ENCODE measurements at places on chromosomes 13 and 19. TPM values are rescaled to one million over a fixed set of nuclear protein-coding genes. Genes with fewer than 3 reads are reported as not detected.

GRCh38 chr13:36275190-36276002, 22.2 kb downstream of the CCDC169 start:
- H3K36me3 ChIP-seq: no peaks in the 10 kb centered on the region
- peaks cover 3% of the 10 kb centered on the region for H3K27me3 ChIP-seq
- H3K4me3 ChIP-seq: no peak overlapping the region
- no peak for DNase-seq
- no peaks in the 10 kb centered on the region for H3K4me1 ChIP-seq

DNA sequence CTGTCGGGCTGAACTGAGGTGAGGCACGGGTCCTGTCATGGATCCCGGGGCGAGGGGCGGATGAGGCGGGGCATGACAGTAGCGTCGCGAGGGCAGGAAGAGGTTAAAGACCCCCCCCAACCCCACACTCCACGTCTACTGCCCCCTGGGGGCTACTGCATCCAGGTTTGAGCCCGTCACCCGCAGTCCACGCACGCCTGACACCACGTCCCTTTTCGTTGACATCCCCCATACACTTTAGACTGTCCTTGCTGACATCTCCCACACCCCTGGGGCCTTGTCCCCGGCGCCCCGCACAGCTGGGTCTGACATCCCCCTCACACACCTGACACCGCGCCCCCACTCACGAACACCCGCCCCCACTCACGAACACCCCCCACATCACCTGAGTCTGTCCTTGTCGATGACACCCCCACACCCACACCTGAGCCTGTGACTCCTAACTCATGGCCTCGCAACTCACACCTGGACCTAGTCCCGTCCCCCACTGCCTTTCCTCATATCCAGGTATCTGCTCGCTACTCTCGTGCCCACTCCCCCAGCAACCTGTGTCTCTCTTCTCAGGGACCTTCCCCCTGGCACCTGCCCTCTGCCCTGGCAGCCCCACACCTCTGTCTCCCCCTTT, 416 bp downstream of the SLC25A42 start:
- H3K27ac ChIP-seq: peak overlapping the region; percentile 76
- peak; percentile 20 for DNase-seq
- H3K27me3 ChIP-seq: no peaks in the 10 kb centered on the region
- no peaks in the 10 kb centered on the region for H3K36me3 ChIP-seq

DNA sequence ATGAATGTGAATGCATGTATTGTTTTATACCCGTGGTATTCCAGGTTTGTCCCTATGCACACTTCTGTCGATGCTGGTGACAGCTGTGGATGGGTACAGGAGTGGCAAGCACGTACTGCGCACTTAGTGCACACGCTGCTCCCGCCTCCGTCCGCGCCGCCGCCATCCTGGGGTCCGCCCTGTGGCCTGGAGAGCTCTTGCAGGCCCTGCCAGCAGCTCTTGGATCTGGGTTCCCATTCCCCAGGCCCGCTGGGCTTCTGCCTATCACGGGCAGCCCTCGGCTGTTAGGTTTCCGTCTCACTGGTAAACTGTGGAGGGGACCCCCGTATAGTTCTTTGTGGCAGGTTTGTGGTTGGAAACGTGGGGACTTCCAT, 4.0 kb downstream of the GNA11 start:
- no peaks in the 10 kb centered on the region for H3K36me3 ChIP-seq
- peaks cover 24% of the 10 kb centered on the region for H3K4me1 ChIP-seq
- no peak for DNase-seq
- no peak overlapping the region for H3K4me3 ChIP-seq

GRCh38 chr19:12754465-12755196, 3.0 kb downstream of the BEST2 start:
- H3K36me3 ChIP-seq: no peaks in the 10 kb centered on the region
- H3K27ac ChIP-seq: no peak overlapping the region
- no peak for DNase-seq
- no peak overlapping the region for H3K4me3 ChIP-seq
- peaks cover 13% of the 10 kb centered on the region for H3K27me3 ChIP-seq

- no peak for DNase-seq
- H3K27me3 ChIP-seq: no peaks in the 10 kb centered on the region
- peaks cover 25% of the 10 kb centered on the region for H3K36me3 ChIP-seq
- peaks cover 35% of the 10 kb centered on the region for H3K4me1 ChIP-seq
Measured at GRCh38 chr19:3512562-3513228, 6.6 kb downstream of the FZR1 start.

GRCh38 chr13:99378985-99379733, 72.0 kb upstream of the GPR183 start:
- H3K4me1 ChIP-seq: peaks cover 85% of the 10 kb centered on the region
- peaks cover 50% of the 10 kb centered on the region for H3K36me3 ChIP-seq
- no peak overlapping the region for H3K27ac ChIP-seq
- peak; percentile 11 for DNase-seq

DNA sequence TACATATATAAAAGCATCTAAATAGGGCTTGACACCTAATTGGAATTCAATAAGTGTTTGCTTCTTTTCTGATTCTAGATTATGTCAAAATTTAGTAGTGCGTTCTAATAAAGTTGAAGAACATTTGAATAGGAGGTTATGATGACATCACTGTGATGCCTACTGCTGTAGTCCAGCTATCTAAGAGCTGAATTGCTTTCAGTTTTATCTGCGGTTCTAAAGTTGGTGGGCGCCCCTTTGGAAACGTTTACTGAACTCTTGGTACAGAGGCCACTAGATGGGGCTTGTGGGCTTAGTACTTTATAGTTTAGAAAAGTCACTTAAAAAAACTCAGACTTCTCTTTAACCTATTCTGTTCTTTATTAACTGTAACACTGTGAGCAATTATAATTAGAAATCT, 776.9 kb downstream of the GPC5 start:
- no peak overlapping the region for H3K4me3 ChIP-seq
- H3K27ac ChIP-seq: no peak overlapping the region

DNA sequence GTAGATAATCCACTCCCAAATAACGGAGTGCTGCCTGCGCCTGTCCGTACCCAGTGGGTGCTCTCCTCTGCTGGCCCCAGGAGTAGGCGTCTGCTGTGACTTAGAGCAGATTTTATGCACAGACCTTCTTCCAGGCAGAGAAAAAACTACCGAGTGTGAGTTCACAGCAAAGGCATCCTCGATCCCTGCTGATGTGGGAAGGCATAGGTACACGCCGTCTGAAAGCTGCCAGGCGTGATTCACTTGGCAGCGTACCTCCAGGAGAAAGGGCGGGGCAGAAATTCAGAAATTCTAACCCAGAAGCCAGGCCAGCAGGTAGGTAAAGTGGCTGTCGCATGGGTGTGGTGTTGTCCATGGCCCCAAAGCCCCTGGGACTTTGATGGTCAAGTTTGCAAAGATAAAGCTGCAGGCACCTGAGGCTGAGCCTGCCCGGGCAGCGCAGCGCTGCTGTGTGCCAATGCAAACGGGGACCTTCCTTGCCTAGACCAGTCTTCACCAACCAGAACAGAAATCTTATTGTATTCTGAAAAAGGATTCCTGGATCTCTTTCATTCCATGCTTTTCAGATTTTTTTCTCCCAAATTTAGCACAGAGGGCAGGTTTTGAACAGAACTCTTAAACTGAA, 36.3 kb downstream of the COL4A2 start:
- peaks cover 20% of the 10 kb centered on the region for H3K4me1 ChIP-seq
- no peak for DNase-seq
- H3K36me3 ChIP-seq: no peaks in the 10 kb centered on the region
- H3K27ac ChIP-seq: no peak overlapping the region
- H3K27me3 ChIP-seq: peaks cover 28% of the 10 kb centered on the region

- H3K4me3 ChIP-seq: no peak overlapping the region
- DNase-seq: no peak
- no peaks in the 10 kb centered on the region for H3K27me3 ChIP-seq
Measured at GRCh38 chr13:61286148-61286745, 129.4 kb downstream of the PCDH20 start.

- H3K4me3 ChIP-seq: peak overlapping the region; percentile 43
- H3K27ac ChIP-seq: no peak overlapping the region
- H3K27me3 ChIP-seq: no peaks in the 10 kb centered on the region
- H3K36me3 ChIP-seq: peaks cover 73% of the 10 kb centered on the region
- H3K4me1 ChIP-seq: peaks cover 24% of the 10 kb centered on the region
- DNase-seq: no peak
Measured at GRCh38 chr19:7072541-7072940, 3.0 kb downstream of the ZNF557 start.

DNA sequence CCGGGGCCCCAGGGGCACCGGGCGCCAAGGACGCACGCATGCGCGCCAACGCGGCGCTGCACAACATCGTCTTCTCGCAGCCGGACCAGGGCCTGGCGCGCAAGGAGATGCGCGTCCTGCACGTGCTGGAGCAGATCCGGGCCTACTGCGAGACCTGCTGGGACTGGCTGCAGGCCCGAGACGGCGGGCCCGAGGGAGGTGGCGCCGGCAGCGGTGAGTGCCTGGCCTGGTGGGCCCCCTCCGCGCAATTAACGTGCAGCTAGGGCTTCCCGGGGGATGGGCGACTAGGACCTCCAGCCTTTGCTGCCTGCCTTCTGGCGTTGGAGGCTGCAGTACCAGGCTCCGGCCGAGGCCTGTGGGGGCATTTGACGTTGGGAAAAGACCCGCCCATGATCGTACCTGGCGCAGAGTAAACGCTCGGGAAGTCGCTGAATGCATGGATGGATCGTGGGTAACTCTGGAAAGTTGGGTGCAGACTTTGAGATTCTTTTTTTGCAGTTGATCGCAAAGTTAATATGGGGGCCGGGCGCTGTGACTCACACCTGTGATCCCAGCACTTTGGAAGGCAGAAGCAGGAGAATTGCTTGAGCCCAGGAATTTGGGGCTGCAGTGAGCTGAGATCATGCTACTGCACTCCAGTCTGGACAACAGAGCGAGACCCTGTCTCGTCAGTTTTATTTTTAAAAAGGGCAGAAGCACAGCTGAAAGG, 7.3 kb downstream of the APC2 start:
- no peak overlapping the region for H3K4me3 ChIP-seq
- DNase-seq: no peak
- peaks cover 41% of the 10 kb centered on the region for H3K27me3 ChIP-seq
- H3K27ac ChIP-seq: no peak overlapping the region

DNA sequence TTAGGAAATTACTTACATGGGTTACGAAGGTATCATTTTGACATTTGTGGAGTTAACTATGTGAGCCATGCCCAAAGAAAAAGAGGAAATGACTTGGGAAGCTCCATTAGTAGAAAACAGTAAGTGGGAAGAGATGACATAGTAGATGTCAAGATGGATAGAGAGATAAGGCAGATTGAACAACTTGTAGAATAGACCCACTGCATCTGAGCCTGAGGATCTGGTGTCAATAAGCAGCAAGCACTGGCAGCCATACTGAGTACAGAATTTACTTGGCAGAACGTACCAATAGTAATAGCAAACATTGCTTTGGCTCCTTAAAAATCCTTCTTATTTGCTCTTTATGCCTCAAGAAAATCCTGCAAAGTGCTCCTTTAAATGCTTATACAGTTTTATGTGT, 203.8 kb downstream of the GPC6 start:
- H3K36me3 ChIP-seq: no peaks in the 10 kb centered on the region
- H3K4me3 ChIP-seq: no peak overlapping the region
- no peak for DNase-seq
- no peaks in the 10 kb centered on the region for H3K27me3 ChIP-seq
- H3K27ac ChIP-seq: no peak overlapping the region

GRCh38 chr13:106186366-106187030, 349.0 kb downstream of the EFNB2 start:
- H3K27me3 ChIP-seq: no peaks in the 10 kb centered on the region
- H3K36me3 ChIP-seq: no peaks in the 10 kb centered on the region
- H3K4me1 ChIP-seq: no peaks in the 10 kb centered on the region
- DNase-seq: no peak
- H3K4me3 ChIP-seq: no peak overlapping the region
- H3K27ac ChIP-seq: no peak overlapping the region

- H3K4me1 ChIP-seq: peaks cover 13% of the 10 kb centered on the region
- no peak for DNase-seq
- H3K27me3 ChIP-seq: peaks cover 15% of the 10 kb centered on the region
- no peak overlapping the region for H3K27ac ChIP-seq
- no peak overlapping the region for H3K4me3 ChIP-seq
Measured at GRCh38 chr13:28117689-28118377, 17.5 kb upstream of the FLT3 start.

DNA sequence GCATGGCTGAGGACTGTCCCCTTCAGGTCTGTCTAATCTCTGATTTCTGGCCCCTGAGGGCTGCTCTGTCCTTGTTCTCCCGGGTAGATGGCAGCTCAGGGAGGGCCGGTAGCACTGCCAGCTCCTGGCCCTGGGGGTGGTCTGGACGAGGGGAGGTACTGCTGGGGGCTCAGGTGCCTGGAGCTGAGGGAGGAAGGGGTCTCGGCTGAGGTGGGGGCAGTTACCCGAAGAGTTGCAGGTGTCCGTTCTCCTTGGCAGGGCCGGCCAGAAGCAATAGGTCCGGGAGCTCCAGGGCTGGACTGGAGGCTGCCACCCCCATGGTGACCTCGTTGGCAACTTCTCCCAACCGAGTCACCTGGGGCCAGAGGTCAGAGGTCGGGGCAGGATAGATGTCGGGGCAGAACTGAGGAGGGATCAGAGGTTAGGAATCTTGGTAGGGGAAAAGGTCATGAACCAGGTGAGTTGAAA, 1.2 kb upstream of the EMC10 start:
- no peaks in the 10 kb centered on the region for H3K27me3 ChIP-seq
- H3K4me3 ChIP-seq: peak overlapping the region; percentile 63
- H3K27ac ChIP-seq: no peak overlapping the region
- peaks cover 23% of the 10 kb centered on the region for H3K4me1 ChIP-seq
- peaks cover 21% of the 10 kb centered on the region for H3K36me3 ChIP-seq

DNA sequence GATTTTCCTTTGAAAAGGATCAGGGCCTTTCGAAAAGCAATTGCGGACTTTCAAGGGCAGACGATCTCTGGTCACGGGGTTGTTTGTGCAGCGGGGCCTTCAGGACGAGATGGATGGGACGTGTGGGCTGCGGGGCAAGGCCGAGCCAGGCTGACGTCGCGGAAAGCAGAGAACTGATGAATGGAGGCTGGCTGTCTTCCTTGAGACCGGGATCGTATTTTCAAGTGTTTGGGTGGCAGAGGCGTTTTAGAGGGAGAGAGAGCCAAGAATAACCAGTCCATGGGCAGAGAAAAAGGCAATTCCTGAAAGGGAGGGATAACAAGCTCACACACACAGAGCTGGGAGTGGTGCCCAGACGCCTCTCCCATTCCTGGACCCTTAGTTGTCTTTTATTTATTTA, 138.9 kb upstream of the USP29 start:
- H3K4me1 ChIP-seq: no peaks in the 10 kb centered on the region
- no peak overlapping the region for H3K4me3 ChIP-seq
- H3K36me3 ChIP-seq: no peaks in the 10 kb centered on the region
- DNase-seq: no peak
- H3K27me3 ChIP-seq: no peaks in the 10 kb centered on the region

GRCh38 chr19:18333680-18334079, 6.7 kb upstream of the PGPEP1 start:
- no peaks in the 10 kb centered on the region for H3K36me3 ChIP-seq
- peaks cover 8% of the 10 kb centered on the region for H3K4me1 ChIP-seq
- DNase-seq: no peak
- H3K27me3 ChIP-seq: peaks cover under 1% of the 10 kb centered on the region

DNA sequence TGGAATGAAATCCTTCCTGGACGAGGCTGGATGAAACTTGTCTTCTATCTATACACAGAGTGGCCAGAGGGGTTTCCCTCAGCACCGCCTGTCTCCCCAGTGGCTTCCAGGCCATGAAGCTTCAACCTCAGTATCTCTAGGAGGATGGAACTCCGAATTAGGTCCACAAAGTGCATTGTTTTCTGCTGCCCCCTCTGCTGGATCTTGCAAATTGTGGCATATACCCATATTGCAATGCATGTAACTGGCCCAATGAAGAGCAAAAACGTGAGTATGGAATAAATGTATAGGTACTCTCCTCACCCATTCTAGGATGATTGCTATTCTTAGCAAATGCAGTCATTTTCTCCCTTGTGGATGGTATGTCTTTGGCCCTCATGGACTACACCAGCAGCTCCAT, 14.7 kb upstream of the LILRB4 start:
- peaks cover 12% of the 10 kb centered on the region for H3K27me3 ChIP-seq
- no peak for DNase-seq
- H3K4me1 ChIP-seq: no peaks in the 10 kb centered on the region
- no peak overlapping the region for H3K27ac ChIP-seq
- no peaks in the 10 kb centered on the region for H3K36me3 ChIP-seq
- no peak overlapping the region for H3K4me3 ChIP-seq

CALR3 gene
- not detected for total RNA-seq

EIF3K gene
- 297 TPM for total RNA-seq
